Gastrocnemius medialis (tissue), 4 donors: ENCODE measurements at places on chromosomes 2 and 18. TPM values are rescaled to one million over a fixed set of nuclear protein-coding genes. Genes with fewer than 3 reads are reported as not detected.

DNA sequence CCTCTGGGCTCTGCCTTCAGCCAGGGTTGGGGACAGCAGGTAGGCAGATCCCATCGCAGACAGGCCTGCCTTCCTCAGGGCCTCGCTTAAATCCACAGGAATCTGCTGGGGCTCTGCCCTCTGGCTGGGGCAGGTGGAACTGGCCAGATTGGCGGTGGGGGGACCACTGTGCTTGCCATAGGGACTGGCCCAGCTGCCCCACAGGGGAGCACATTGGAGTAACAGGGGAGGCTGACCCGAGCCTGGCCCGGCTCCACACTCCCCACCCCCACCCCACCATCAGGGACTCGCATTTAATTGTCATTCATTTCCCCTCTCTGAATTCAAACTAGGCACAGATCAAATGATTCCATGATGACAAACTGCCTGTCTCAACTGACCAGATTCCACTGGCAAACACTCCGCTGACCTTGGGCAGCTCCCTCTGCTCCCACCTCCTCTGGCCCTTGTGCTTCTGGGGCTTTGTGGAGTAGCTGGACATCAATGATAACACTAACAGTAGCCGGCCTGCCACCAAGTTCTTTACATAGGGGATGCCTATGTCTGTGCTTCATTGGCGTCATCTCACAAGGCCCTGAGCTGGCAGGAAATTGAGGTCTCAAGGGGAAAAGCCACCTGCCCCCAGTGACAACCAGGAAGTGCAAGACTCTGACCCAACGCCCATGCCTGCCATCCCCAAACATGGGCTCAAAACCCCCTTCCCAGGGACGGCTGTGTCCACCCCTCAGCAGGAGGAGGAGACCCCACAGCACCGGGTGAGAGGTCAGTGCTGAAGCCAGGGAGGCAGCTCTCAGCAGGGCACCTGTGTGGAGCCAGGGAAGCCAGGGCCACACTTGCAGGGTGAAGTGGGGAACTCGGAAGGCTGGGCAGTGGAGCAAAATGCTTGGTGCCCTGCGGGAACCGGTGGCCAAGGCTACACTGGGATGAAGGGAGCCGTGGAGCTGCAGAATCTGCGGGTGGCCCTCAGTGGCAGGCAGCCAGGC is 2.1 kb upstream of the B3GNT7 start:
- no peaks in the 10 kb centered on the region for H3K36me3 ChIP-seq
- no peak overlapping the region for H3K27ac ChIP-seq
- DNase-seq, result no peak
- H3K4me3 ChIP-seq, result no peak overlapping the region
- H3K4me1 ChIP-seq, result no peaks in the 10 kb centered on the region

The PHOSPHO2 gene
- 9.4 TPM for total RNA-seq

GRCh38 chr2:12896318-12896982 is 179.7 kb downstream of the TRIB2 start:
- no peak overlapping the region for H3K4me3 ChIP-seq
- DNase-seq, result no peak
- no peaks in the 10 kb centered on the region for H3K27me3 ChIP-seq
- no peaks in the 10 kb centered on the region for H3K4me1 ChIP-seq
- peak overlapping the region; percentile 30 for H3K27ac ChIP-seq

DNA sequence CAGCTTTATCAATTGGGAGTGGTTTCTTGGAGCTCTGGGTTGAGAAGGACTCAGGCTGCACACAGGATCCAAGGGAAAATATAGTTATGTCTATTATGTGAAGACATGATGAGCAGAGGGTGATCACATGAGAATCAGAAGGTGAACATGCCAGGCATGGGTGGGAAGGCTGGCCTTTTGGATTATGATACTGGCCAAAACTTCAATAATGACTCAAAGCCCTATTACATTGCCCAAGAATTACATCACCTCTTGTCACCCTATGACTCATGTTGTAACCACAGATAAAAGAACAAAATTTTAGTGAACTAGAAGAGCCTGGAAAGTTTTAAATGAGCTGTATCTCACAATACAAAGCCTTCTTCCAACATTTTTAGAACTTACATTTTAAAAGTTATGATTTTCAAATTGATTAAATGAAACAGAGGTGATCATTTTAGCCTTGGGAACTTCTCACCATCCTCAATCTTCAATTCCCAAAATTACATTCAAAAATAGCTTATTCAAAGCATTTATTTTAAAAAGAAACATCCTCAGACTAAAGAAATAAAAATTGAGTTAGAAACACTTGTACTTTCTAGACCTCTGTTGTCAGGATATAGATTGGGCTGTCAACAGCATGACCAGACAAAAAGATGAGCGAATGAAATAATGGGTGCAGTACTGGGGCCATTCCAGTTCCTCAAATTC is 428.3 kb downstream of the MBD2 start:
- H3K27ac ChIP-seq, result no peak overlapping the region
- no peak overlapping the region for H3K4me3 ChIP-seq
- no peaks in the 10 kb centered on the region for H3K36me3 ChIP-seq
- H3K4me1 ChIP-seq, result no peaks in the 10 kb centered on the region

The HOXD11 gene
- total RNA-seq, result 0.24 TPM

- DNase-seq, result no peak
- H3K36me3 ChIP-seq, result no peaks in the 10 kb centered on the region
- no peak overlapping the region for H3K27ac ChIP-seq
- no peak overlapping the region for H3K4me3 ChIP-seq
- no peaks in the 10 kb centered on the region for H3K27me3 ChIP-seq
- no peaks in the 10 kb centered on the region for H3K4me1 ChIP-seq
Observed at GRCh38 chr18:37335409-37335736, 230.2 kb downstream of the CELF4 start.

DNA sequence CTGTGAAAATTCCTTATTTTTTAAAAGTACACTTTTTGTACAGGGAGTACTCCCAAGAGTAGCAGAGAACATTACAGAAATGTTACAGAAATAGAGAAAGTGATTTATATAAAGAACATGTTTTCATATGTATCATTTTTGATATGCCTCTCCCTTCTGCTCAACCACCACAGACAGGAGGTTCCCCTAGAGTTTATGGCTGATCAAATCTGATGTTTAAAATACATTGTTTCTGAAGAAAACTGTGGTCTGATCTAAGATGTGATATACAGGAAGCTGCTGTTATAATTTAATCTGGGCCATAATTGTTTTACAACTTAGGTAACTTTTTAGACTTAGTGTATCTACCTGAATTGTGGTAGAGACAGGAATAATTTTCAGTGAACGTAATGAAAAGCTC is 37.0 kb downstream of the STAT4 start:
- H3K27me3 ChIP-seq, result no peaks in the 10 kb centered on the region
- H3K27ac ChIP-seq, result no peak overlapping the region
- H3K4me3 ChIP-seq, result no peak overlapping the region
- no peaks in the 10 kb centered on the region for H3K4me1 ChIP-seq
- no peak for DNase-seq
- no peaks in the 10 kb centered on the region for H3K36me3 ChIP-seq

DNA sequence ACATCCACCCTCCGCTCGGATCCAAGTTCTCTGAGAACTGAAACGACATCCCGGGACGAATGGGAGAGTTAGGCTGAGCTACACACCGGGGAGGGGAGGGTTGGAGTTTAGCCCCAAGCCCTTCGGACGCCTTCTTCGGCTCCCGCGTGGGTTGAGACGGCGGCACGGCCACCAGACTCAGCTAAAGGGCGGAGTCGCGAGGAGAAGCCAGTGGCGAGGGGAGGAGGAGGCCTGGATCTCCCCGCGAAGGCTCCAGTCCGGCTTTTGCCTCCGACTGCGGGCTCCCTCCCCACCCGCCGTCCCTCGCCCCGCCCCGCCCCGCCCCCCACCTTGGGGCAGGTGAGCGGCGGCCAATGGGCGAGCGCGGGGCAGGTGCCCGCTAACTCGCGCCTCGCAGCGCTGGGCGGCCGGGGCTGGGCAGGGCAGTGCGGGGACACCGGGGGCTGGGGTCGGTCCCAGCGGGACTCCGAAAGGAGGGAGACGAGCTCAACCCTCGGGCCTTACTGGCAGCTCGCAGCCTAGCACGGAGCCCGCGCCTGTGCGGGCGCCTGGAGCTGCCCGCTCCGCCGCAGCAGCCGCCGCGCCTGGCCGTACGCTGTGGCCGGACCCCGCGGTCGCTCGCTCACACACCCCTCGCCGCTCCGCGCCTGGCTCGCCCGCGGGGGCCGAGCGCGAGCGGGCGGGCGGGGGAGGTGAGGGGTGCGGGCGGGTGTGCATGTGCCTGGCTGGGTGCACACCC is at the start of gene EMX1:
Gene EMX1 (plus strand): TSS at position 382 of the 739 bp plus-strand sequence. CDS start 334 bp downstream, at position 716.
- H3K27ac ChIP-seq, result no peak within 1 kb of the TSS
- H3K4me3 ChIP-seq, result peak within 1 kb of the TSS; percentile 43
- peak; percentile 38 for DNase-seq
- no peaks in the 10 kb centered on the region for H3K36me3 ChIP-seq
